ENCODE measurements at places on chromosomes 5 and 9.
A peak's percentile ranks its signal among the peaks of the same experiment; 100 is the strongest.

DNA sequence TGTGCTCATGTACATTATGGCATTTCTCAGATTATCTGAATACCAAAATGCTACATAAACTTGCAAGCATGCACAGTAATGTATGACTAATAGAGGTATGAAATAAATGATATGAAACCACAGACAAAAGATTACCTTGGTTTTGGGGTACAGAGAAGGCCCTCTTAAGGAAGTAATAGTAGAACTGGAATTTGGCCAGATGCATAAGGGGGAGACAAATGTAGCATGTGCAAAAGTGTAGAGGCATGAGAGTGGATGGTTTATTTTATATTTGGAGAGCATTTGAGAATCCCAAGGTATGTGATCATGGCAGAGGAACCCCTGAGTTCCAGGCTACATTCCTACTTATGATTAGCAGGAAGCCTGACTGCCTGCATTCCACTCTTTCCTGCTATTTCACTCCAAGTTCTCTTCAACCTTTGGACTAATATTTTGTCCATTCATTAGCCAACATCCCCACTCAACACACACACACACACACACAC is 74.2 kb downstream of the MAMDC2 start:
- DNase-seq: no peak

GRCh38 chr9:11973511-11973910 is 719.7 kb upstream of the TYRP1 start:
- DNase-seq: no peak

GRCh38 chr5:68339921-68340321 is 124.4 kb downstream of the PIK3R1 start:
- DNase-seq: no peak

DNA sequence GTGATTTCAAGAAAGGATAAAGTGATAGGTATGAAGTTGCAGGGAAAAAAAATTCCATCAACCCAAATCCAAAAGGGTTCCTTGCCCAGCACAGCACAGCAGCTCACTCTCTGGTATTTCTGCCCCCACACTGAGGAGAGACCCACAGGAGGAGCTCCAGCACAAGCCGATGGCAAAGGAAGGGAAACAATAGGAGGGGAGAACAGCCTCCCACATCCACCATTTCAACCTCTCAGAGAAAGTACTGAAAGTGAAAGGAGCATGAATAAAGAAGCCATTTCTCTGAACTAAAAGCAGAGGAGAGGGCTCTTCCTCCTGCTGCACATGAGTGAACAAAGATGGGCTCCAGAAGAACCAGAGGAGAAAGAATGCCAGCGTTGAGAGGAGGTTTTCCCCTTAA is 54.9 kb upstream of the ZSWIM6 start:
- no peak for DNase-seq

- DNase-seq: no peak
Observed at GRCh38 chr9:74942801-74943200, 9.9 kb downstream of the C9orf40 start.

DNA sequence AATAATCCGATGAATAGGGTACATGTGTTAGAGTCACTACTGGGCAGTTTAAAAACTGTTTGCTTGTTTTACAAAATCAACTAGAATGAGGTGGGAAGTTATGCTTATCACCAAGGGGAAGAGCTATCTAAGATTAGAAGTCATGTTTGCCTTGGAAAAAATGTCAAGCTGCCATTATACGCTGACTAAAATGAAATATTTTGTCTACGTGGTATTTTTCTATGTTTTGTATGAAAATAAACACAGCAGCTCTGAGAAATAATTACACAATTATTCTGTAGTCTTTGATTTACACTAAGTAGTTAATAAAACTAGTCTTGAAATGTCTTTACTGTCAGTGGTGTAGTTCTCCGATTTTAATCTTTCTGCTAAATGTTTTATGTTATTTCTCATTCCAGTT is 241.9 kb upstream of the TARS1 start:
- DNase-seq: no peak

- DNase-seq: no peak
Observed at GRCh38 chr9:18238254-18238653, 235.7 kb upstream of the ADAMTSL1 start.

GRCh38 chr5:40399349-40399748 is 280.4 kb upstream of the PTGER4 start:
- no peak for DNase-seq

GRCh38 chr9:134807716-134808446 is 72.7 kb upstream of the FCN2 start:
- no peak for DNase-seq

- DNase-seq: no peak
Observed at GRCh38 chr5:125894383-125894782, 528.8 kb upstream of the GRAMD2B start.

DNA sequence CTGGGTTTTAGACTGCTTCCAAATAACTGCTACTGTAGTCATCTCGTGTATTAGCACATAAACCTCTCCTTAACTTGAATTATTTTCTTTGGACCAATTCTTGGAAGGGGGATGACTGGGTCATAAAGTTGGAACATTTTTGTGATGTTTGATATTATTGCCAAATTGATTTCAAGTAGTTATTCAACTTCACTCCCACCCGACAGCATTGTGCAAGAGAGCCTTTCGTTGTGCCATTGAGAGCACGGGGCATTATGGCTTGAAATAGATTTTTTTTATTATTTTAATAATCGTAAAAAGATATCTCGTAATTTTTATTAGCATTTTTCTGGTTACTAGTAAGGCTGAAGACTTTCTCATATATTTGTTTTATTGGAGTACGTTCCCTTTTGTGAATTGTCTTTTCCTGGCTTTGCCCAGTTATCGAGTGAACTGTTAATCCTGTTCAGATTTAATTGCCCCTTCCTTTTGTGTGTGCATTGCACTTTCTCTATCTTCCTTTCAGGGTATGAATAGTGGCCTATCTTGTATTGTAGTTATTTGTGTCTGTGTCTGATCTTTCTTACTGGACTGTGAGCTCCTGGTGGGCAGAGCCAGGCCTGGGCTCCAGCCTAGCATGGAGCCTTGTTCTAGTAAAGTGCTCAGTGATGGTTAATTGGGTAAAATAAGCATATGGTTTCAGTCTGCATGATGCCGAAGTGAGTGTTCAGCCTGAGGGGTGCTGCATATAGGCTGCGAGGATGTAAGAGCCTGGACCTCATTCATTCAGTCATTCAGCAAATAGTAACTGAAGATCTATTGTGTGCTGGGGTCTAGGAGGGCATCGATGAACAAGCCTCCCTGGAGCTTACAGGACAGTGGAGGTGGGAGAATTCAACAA is 93.5 kb upstream of the SHB start:
- no peak for DNase-seq

DNA sequence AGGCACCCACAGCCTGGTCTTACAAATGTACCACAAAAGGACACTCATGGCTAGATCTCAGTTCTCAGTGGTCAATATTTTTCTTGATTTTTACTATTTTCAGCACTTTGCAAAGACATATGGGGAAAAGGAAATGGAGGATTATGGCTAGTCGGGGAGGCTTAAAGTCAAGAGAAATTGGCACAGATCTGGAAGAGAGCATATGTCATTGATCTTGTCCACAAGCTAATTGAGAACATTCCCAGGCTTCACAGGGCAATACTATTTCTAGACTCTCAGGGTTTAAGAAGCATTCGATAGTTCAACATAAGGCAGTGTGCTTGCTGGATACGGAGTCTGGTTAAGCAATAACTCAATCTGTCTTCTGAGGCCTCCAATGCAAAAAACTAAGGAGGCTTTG is 285.8 kb downstream of the ZNF608 start:
- no peak for DNase-seq

DNA sequence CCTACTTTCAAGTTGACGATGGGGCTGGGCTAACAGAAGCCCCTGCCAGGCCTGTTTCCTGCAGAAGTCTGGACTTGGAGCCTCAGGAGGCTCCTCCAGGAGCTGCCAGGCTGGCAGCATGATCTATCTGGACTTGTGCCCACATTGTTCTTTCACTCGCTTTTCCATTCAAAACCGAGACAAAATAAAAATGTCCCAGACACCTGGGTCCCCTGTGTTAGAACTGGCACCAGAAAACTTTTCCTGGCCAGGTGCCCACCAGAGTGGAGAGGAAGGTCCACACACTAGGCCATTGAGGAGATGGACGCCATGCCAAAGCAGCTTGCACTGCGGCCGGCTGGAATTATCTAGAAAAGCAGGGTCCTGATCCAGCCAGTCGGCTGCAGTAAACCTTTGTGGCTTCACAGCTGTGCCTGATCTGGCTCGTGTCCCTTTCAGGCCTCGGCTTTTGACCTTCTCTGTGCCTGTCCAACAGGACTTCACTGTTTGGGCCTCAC is 78.2 kb downstream of the GCNT1 start:
- no peak for DNase-seq

DNA sequence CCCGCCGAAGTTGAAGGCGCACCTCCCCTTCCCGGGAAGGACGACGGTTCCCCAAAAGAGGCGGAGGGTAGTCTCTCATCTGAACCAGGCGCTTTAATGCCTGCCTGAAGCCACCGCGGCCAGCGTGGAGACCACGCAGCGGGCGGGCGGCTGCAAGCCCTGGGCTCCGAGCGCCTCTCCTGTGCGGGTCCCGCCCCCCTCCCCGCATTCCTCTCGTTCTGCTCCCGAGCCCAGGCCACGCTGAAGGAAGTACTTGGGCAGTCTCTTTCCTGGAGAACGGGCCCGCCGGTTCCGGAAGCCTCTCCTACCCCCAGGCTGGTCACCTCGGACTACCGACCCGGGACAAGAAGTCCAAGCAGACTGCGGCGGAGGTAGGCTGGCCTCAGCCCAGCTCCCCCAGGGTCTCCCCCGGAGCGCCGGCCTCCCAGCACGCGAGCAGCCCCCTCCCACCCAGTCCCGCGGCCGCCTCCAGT is 571 bp downstream of the PPIC start:
- DNase-seq: no peak

- DNase-seq: peak; percentile 72
Observed at GRCh38 chr5:177086654-177087397, at the start of gene FGFR4. TSS of gene FGFR4 (plus strand) at chr5:177086915. CDS start at chr5:177089603, 2,688 bp downstream.

DNA sequence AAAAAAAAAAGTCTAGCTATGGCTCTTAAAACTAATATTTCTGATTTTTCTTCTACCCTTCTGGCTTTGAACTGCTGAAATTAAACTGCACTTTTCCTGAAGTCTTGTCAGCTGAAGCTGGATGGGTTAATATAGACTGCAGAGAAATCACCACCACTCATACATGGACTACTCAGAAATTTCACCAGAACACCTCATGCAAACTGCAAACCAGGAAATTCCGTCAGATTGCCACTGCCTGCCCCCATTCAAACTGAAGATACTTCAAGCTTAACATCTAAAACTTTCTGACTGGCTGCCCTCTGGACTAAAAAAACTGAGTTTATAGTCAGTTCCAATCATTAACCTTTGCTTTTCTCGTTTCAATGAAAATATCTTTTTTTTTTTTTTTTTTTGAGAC is 11.6 kb upstream of the ANXA2R start:
- no peak for DNase-seq

- DNase-seq: no peak
Observed at GRCh38 chr9:76758476-76758875, 5.8 kb upstream of the PCA3 start.

- no peak for DNase-seq
Observed at GRCh38 chr5:92320446-92320845, 937.3 kb upstream of the ARRDC3 start.

DNA sequence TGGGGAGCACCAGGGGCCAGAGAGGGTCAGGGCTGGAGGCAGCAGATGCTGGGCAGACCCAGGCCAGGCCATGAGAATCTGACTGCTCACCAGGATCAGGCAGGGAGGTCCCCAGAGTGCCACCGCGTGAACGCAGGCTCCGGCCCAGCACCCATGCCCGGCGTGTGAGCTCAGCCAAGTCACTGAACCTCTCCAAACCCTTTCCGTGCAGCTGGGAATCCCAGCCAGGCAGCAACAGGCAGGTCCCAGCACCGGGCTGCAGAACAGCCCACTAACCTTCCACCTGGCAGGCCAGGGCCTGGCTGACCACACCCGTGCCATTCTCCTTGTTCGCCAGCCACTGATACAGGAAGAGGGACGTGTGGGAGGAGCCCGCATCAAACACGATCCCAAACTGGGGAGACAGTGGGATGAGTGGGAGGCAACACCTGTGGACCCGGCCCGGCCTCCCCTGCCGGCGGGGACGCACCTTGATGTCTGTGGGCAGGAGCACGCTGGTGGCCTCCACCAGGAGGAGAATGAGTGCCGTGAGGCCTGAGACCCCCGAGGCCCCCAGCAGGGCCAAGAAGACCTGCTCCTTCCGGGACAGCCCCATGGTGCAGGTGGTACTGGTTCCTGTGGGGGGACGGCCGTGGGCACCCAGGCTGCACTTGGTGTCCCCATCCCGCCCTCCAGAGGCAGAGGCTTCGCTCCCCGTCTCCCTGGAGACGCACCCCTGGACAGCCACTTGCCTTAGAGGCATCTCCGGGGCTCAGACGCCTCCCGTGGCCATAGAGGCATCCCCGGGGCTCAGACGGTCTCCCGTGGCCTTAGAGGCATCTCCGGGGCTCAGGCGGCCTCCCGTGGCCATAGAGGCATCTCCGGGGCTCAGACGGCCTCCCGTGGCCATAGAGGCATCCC is 3.2 kb downstream of the ENTPD8 start:
- no peak for DNase-seq

- DNase-seq: no peak
Observed at GRCh38 chr5:131068893-131069643, 96.0 kb downstream of the HINT1 start.

GRCh38 chr5:143757116-143757515 is 54.8 kb upstream of the HMHB1 start:
- DNase-seq: no peak

- no peak for DNase-seq
Observed at GRCh38 chr9:35729700-35730485, 2.1 kb downstream of the TLN1 start.

DNA sequence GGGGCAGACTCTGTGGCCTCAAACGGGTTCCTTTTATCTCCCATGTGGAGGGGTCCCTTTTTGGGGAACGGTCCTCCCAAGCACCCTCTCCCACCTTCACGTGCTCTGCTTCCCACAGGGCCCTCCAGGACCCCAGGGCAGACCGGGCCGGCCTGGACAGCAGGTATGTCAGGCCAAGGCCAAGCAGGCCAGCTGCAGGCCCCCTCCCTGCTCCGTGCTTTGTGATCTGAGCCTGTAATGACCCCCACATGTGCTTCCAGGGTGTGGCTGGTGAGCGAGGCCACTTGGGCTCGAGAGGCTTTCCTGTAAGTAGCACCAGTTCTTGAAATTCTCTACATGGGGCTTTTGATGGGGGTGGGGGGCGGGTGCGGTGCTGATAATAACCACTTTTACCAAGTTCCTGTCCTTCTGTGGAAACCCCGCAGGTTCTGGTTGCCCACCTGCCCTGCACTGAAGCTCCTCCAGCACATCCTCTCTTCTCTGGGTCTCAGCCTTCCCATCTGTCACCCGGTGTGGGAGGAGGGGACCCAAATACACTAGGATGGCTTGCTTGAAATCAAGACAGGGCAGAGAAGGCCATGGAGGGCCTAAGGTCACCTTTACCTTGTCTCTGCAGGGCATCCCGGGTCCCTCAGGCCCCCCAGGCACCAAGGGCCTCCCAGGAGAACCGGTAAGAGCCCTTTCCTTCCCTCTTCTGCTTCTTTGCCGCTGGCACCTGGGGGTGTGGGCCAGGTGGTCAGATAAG is 57.9 kb upstream of the ORM1 start:
- no peak for DNase-seq

- no peak for DNase-seq
Observed at GRCh38 chr5:2280318-2280717, 397.6 kb upstream of the IRX4 start.
